ENCODE measurements at places on chromosomes 11 and 22.

DNA sequence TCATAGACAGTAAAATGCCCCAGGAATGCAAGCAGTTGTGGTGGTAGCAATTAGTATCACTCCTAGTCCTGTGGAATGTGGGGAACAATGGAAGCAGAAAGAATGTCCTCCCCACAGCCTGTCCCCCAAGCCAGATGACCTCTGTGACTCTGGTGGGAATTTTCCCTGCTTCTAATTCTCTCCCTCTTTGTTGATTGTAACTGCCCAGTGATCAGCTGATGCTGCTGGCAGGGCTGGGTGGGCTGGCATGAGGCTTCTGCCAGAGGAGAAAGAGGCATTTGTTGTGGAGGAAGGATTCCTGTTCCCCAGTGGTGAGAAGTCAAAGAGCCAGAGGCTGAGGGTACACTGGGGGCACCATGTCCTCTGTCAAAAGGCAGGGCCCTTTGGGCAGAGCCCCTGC is 116.7 kb upstream of the NCAM1 start:
- no peak for DNase-seq

GRCh38 chr11:67469508-67469811 is 409 bp upstream of the TMEM134 start:
- DNase-seq, result no peak

DNA sequence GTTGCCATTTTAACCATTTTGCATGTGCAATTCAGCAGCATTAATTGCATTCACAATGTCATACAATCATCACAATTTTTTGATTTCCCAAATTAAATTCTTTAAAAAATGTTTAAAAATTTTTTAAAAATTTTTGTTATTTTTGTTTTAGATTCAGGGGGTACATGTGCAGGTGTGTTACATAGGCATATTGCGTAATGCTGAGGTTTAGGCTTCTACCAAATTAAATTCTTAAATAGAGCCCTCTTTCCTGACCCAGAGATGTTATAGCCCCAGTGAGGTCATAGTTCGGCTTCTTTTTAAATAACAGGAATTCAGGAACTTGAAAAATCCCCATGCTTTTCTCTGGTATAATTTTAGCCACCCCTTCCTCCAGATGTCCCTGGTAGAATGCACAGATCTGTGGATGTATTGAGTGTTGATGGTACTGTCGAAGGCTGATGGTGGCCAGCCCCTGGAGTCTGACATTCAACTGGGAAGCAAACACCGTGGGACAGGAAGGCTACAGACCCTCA is 11.3 kb upstream of the AMPD3 start:
- no peak for DNase-seq

DNA sequence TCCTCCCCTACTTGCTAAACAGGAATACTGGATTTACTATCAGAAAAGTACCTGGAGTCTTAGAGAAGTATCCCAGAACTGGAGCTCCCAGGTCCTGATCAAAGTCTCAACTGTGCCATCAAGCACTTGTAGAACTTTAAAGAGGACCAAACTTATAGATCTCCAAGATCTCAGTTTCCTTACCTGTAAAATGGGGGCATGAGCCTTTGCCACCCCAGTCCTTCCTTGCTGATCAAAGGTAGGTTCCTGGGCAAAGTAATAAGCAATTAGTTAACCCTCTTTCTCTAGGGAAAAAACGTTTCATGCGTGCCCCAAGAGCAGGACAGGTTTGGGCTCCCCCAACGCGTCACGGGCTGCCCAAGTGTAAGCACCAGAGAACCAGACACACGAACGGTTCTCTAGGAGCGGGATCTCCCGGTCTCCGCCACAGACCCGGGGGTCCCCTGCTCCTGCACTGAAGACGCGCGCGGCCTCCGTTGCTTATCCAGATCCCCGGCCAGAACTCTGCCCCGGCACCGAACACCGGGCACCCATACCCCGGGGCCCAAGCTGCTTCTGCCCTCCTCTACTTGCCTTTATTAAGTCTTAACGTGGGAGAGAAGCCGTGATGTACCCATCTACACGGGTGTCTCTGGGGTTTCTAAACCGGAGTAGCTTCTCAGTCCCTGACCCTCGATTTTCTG is 505 bp downstream of the ZNF214 start:
- peak; percentile 3 for DNase-seq

- no peak for DNase-seq
These were observed 7.9 kb downstream of the CSRP3 start for GRCh38 chr11:19193916-19194315.

GRCh38 chr11:2664376-2664775 is 35.4 kb downstream of the KCNQ1OT1 start:
- DNase-seq, result no peak

GRCh38 chr11:76987203-76987602 is 47.0 kb upstream of the B3GNT6 start:
- DNase-seq, result no peak

- no peak for DNase-seq
These were observed 125.1 kb downstream of the TRIM44 start for GRCh38 chr11:35787626-35788025.

DNA sequence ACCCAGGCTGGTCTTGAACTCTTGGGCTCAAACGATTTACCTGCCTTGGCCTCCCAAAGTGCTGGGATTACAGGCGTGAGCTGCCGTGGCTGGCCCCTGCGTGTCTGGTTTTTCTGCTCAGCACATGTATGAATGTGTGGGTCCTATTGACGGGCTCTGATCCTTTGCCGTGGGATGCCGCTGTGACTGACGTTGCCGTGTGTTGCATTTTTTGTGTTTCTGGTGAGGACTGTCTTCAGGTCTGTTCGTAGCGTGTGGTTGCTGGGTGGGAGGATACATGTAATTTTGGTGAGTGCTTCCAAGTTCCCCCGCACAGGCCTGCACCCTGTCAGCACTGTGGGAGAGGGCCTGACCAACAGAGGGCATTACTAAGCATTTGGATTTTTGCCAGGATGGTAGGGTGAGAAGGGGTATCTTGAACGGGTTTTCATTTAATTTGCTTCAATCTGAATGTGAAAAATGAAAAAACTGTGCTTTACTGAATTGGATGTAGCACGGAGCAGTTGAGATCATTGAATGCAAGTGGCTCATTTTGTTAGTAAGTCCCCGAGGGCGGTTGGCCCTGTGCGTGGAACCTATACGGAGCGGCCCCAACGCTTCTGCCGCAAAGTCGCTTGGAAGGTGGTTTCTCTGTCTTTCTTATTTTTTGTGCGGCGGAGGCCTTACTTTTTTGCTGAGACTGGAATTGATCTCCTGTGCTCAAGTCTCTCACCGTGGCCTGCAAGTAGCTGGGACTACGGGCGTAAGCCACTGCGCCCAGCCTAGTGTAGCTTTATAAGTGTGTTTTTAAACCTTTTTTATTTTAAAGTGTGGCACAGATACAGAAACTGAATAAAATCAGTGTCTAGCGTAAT is 8.2 kb downstream of the ZBED4 start:
- DNase-seq, result no peak

- no peak for DNase-seq
These were observed 789.0 kb downstream of the TBC1D22A start for GRCh38 chr22:47551431-47551775.

- DNase-seq, result no peak
These were observed 1.1 kb upstream of the ATG16L2 start for GRCh38 chr11:72812967-72813739.

GRCh38 chr11:122154994-122155393 is 39.0 kb upstream of the BLID start:
- no peak for DNase-seq

- DNase-seq, result no peak
These were observed 20.4 kb downstream of the TUG1 start for GRCh38 chr22:30989474-30989873.

GRCh38 chr11:23976841-23977271 is 520.0 kb upstream of the LUZP2 start:
- no peak for DNase-seq

GRCh38 chr11:69382131-69383128 is 88.5 kb downstream of the MYEOV start:
- DNase-seq, result no peak

DNA sequence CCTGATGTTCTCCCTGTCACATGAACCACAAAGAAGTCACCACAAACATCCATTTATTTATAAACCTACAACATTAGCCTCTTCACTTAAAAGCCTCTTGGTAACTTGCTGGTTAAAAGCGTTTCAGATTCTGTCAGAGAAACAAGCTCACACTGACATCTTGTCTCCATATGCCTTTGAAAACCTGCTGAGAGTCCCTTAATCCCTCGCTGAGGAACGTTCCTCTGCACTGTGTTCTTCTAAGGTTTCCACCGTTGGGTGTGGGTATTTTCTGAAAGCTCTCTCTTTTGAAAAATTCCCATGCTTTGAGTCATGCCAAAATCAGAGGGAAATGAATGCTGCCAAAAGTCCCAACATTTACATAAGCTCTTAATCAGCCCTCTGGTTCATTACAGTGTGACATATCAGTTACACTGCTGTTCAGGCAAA is 149.8 kb downstream of the CCDC34 start:
- no peak for DNase-seq

DNA sequence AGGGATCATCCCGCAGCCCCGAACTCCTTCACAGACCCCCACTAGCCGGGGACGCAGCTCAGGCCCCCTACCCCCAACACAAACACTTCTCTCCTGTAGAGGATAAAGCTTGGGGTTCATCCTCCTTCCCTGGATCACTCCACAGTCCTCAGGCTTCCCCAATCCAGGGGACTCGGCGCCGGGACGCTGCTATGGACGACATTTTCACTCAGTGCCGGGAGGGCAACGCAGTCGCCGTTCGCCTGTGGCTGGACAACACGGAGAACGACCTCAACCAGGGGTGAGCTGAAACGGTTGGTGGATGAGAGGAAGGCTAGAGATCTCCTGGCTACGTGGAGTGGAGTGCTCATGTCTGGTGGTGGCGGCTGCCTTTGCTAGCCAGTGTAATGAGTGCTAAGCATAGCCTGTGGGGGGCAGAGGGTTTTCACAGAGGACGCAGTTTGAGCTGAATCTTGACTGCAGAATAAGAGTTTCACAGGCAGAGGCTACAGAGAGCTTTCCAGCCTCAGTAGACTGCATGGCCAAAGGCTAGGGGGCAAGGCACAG is 580 bp downstream of the ILK start:
- no peak for DNase-seq

GRCh38 chr22:45248832-45249561 is 8.3 kb upstream of the KIAA0930 start:
- no peak for DNase-seq

GRCh38 chr11:34508524-34508923 is 5.1 kb downstream of the ELF5 start:
- no peak for DNase-seq

DNA sequence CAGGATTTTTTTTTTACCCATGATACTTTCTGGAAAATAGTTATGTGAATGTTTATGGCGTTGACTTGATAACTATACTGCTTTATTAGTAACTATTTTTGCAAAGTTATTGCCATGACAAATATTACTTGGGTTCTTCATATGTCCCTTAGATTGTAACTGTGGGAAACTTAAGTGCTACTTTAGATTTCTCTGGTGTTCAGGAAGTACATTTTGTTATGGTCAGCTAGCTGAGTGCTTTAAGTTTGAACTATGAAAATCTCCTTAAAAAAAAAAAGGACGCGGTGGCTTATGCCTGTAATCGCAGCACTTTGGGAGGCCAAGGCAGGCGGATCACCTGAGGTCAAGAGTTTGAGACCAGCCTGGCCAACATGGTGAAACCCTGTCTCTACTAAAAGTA is 42.8 kb downstream of the CSTPP1 start:
- no peak for DNase-seq

DNA sequence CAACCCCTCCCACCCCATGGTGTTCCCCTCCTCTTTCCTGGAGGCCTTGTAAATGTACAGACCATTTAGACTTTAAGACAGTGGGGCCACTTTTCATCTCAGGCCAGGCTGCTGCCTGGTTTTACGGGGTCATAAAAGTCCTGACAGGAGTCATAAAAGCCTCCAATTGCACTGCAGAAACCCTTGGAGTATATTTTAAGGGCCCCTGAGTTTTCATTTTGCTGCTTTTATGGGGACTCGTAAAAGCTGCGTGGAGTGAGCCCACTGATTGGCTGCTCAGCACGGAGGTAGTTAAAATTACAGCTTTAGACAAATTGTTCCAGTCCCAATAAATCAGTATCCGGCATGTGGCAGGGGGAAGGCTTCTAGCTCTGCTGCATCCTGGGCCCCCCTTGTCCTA is 627.6 kb downstream of the NTM start:
- DNase-seq, result peak; percentile 72

- no peak for DNase-seq
These were observed 1.4 kb downstream of the ZC3H12C start for GRCh38 chr11:110094298-110095285.

GRCh38 chr11:105033343-105033742 is 1.6 kb downstream of the CASP1 start:
- no peak for DNase-seq

- no peak for DNase-seq
These were observed 52.2 kb upstream of the L3MBTL2 start for GRCh38 chr22:41152902-41153301.

GRCh38 chr11:72454791-72455190 is 20.5 kb upstream of the CLPB start:
- no peak for DNase-seq

- no peak for DNase-seq
These were observed 18.7 kb upstream of the BDNF start for GRCh38 chr11:27718863-27719545.

DNA sequence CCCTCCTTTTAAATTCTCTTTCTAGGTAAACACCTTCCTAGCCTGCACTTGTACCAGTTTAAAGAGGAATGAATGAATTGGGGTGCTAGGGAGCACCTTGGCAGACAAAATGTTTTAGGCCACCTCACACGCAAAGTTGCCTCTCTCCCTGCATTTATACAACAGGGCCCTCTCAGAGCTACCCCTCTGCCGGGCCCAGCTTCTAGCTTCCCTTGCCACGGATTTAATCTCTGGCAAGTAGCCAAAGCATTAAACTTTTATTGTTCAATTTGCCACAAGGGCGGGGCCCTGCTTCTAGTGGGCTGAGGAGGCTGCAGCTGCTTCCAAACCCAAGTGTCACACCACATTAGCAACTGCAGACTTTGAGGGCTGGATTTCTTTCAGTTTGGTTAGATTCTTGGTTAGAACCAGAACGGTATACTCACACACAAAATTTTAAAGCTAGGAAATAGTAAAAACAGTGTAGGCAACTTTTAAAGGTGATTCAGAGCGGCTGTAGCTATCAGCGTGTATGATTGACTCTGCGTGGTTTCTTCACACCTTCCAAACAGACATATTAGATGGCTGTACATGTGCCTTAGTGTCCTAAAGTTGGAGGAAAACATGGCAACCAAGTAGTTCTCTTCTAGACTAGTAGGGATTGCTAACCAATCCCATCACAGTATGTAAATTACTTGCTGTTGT is 6.5 kb downstream of the KREMEN1 start:
- DNase-seq, result no peak

DNA sequence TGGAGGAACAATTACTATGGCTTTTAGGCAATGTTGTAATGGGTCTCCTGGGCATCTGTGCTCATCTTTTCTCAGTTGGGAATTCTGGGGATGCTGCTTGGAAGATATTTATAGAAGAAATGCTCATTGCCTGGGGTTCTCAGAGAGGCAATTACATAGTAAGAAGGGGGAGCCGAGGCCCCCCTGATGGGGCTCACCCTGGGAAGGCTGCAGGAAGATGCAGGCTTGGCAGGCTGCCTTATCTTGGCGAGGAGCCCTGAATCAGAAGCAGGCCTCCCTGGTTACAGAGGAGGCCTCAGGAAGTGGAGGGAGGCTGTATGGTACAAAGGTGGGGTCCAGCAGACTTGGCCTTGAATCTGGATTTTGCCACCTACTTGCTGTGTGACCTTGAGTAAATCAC is 60.6 kb upstream of the CRYBB3 start:
- no peak for DNase-seq
